ENCODE measurements at places on chromosomes 12 and 14.

DNA sequence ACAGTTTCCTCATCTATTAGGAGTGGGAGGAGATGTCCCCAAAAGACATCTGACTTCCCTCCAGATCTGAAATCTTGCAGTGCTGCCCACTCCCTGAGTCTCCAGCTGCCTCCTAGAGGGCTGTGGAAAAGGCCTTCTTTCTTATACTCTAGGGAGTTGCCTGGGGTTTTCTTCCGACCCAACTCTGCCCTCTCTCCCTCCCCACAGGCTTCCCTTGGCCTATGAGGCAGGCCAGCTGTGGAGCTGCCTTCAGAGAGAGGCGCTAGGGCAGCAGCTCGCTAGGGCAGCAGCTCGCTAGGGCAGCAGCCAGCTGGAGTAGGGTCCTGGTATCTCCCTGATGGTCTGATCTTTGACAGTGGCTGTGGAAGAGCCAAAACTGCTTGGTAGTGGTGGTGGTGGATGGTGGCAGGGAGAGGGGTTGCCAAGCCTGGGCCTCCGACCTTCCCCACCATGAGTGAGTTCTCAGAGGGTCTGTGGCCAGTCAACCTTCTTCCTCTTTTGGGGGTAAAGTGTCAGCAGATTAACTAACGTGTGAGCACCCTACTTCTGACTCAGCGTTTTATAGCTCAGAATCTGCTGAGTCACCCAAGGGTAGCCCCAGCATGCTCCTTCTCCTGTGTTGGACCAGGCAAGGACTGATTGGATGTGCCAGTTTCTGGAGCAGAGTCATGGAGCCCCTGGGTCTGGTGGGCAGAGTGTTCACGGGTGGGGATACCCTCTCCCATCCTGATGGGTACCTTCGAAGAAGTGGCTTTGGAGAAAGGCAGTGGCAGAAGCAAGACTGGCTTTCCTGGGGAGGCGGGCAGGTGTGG lies 2.3 kb downstream of the SLC48A1 start:
- no peak for DNase-seq

- no peak for DNase-seq
Observed at GRCh38 chr14:49934646-49935045, 41.8 kb downstream of the ARF6 start.

DNA sequence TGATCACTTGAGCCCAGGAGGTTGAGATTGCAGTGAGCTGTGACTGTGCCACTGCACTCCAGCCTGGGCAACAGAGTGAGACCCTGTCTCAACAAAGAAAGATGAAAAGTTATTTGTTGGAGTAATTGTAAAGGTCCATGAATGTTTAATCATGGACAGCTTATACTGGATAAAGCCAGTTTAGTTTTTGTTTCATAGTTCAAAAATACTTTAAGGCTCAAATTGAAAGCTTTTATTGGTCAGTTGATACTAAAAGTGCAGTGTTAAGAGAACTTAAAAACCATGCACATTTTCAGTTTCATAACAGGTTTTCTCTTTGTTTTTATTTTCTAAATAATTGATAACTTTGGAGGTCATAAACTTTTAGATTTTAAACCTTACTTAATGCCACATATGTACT lies 108.4 kb downstream of the MON2 start:
- DNase-seq = no peak

- DNase-seq = no peak
Observed at GRCh38 chr14:79708426-79709388, 502.6 kb downstream of the DIO2 start.

- no peak for DNase-seq
Observed at GRCh38 chr14:35229084-35229791, 62.9 kb upstream of the PSMA6 start.

GRCh38 chr14:40758076-40758475 lies 848.6 kb upstream of the LRFN5 start:
- no peak for DNase-seq

GRCh38 chr12:118058881-118059280 lies 2.1 kb downstream of the WSB2 start:
- DNase-seq = no peak

DNA sequence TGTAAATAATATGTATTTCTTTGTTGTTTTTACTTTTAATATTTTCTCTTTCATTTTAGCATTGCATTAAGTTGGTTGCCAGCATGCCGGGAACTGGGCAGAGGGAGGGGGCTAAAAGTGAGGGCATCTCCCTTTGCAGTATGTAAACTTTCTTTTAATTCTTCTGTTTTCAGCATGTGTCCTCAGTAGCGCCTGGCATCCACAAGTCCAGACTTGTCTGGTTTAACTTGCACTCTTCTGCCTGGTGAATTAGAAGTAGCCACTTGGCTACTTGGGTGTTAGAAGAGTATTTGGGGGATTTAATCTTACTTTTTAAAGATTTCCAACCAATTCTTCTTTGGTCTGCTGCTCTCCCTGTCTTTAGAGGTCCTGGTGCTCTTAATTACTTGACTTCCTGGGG lies 117.2 kb upstream of the SCAF11 start:
- no peak for DNase-seq

GRCh38 chr12:101945369-101946232 lies 68.2 kb downstream of the DRAM1 start:
- DNase-seq = no peak

DNA sequence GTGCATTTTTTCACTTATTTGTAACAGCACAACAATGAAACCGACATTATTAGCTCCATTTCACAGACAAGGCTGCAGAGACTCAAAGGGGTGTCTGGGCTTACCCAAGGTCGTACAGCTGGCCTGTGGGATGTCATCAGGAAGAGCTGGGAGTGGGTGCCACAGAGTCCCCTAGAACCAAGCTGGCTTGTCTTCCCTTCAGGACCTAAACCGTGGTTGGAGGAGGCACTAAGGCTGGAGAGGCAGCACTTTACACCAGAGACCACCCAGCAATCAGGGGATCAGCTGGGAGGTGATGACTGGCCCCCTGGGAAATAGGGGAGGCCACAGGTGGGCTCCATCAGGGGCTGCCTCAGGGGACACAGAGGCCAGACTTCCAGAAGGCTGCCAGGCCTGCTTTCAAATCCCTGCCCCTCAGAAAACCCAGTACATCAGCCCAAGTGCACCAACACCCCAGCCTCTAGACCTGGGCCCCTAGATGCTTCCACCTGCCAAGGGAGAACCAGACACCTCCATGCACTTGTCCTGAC lies 28.3 kb downstream of the DIO3 start:
- DNase-seq = no peak

DNA sequence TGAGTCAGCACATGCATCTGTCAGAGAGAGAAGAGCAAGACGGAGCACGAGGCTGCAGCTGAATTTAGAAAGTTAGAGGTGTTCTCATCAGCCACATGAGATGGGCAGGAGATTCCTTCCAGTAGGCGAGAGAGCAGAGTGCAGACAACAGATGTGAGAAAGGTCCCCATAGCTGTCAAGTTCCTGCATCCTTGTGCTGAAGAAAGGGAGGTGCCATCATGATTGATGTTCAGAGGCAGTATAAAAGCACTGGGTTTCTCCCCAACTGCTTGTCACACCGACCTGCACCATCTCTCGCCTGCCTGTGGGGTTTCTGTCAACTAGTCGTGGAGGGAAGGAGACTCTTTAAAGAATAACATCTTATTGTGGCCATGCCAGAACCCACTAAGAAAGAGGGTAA lies at the start of gene MYBPC1:
TSS of gene MYBPC1 (plus strand) at position 272 of the 400 bp plus-strand sequence. CDS start at position 372, 100 bp downstream.
- DNase-seq = no peak

- DNase-seq = no peak
Observed at GRCh38 chr12:15751741-15752140, 37.4 kb downstream of the EPS8 start.

- DNase-seq = no peak
Observed at GRCh38 chr14:100910888-100911664, 7.6 kb upstream of the RTL1 start.

- no peak for DNase-seq
Observed at GRCh38 chr14:45893127-45893526, 640.1 kb upstream of the MIS18BP1 start.

DNA sequence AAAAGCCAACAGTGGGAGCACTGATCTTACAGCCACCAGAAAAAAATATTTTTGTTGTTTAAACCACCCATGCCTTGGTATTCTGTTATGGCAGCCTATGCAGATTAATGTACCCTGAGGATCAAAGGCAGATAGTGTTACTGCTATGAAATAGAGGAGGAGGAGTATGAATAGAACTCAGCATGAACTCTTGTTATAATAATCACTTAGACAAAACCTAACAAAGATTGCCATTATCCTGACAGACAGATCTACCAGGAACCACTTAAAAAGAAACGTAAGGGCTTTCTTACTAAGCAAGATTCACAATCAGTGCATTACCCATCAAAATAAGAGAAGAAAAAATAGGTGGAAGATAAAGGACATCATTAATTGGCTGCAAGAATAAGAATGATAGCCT lies 558.3 kb downstream of the GALC start:
- DNase-seq = no peak

DNA sequence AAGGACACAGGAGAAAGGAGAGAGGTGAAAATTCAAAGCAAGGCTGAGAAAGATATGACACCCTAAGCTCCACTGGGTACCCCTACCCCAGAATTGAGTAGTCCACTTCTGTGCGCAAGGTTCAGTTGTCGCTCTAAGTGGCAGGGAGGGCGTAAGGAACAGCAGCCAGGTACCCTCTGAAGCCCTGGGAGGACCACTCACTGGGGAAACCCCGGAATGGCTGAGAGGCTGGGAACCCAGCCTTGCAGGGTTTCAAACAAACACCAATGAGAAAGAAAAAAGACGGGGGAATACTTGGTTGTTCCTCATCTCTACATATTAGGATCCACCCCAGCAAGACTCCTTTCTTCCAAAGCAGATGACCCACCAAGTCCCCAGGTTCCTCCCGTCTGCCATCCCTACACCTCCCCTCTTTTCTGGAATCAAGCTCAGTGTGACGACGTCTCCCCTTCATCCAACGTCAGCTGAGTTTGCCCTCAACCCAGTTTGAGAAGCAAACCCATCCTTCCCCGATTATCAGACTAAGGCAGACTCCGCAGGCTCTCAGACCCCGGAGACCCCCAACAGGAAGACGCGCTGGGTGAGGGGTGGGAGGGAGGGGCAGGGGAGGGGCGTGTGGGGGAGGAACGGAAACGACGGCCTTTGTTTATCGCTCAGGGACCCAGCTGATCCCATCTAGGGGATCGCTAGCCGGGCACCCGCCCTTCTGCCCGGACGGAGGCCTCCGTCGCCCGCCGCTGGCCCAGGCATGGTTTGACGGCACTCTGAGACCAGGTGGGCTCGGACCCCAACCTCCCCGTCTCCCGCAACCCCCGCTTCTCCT lies 795 bp downstream of the LMBR1L start:
- no peak for DNase-seq

DNA sequence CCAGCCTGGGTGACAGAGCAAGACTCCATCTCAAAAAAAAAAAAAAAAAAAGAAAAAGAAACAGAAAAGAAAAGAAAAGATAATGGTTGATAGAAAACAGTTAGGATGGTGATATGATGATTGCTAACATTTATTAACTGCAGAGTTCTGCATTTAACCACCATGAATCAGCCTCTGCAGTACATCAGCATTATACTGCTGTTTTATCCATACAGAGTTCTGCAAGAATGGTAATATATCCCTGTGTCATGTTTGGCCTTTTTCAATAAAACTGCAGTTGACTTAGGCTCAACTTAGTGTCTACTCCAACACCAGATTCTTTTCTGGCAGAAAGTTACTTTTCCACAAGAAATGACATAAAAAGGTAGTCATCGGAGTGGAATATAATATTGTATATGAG lies 62.6 kb downstream of the DUSP6 start:
- DNase-seq = no peak

- no peak for DNase-seq
Observed at GRCh38 chr14:72614365-72614764, 279.5 kb downstream of the DPF3 start.

DNA sequence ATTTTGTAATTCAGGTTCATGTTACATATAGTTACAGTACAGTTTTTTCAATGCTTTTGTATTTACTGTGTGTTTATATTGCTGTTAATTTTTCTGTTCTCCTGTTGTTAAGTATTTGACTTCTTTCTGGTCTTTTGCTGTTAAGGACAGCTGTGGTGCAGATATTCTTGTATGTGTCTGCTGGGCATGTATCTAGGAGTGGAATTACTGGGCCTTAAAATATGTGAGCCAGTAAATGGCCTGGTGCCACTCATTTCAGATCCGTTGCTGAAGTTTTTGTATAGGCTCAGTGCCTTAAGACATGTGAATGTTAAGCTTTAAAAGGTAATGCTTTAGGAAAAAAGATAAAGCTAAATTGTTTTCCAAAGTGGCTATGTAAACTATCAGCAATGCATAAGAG lies 87.3 kb downstream of the TTLL5 start:
- no peak for DNase-seq

- DNase-seq = no peak
Observed at GRCh38 chr12:64992641-64993040, 128.5 kb downstream of the WIF1 start.

GRCh38 chr14:101900253-101900652 lies 64.1 kb upstream of the DYNC1H1 start:
- DNase-seq = no peak

GRCh38 chr14:36522347-36522971 lies 2.4 kb upstream of the NKX2-1 start:
- DNase-seq = no peak

DNA sequence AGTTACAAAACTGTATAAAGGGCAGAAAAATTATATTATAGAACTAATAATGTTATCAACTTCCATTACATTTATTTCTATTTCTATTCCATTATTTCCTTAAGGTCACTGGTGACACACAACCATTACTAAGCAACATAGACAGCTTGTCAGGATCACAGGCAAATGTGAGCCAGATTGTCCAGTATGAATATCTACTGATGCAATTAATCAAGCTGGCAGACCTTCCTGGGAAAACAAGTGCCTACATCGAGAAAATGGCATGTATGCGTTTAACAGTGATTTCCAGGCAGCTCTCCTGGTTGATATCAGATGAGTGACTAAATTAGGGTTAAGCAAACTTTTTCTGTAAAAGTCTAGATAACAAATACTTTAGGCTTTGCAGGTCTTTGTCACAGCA lies 36.9 kb upstream of the TSPAN8 start:
- DNase-seq = no peak

GRCh38 chr12:25337916-25338315 lies 87.2 kb upstream of the KRAS start:
- no peak for DNase-seq

GRCh38 chr12:68871921-68872320 lies 61.0 kb downstream of the CPM start:
- DNase-seq = no peak

- no peak for DNase-seq
Observed at GRCh38 chr12:94832780-94833681, 170.5 kb downstream of the NDUFA12 start.

DNA sequence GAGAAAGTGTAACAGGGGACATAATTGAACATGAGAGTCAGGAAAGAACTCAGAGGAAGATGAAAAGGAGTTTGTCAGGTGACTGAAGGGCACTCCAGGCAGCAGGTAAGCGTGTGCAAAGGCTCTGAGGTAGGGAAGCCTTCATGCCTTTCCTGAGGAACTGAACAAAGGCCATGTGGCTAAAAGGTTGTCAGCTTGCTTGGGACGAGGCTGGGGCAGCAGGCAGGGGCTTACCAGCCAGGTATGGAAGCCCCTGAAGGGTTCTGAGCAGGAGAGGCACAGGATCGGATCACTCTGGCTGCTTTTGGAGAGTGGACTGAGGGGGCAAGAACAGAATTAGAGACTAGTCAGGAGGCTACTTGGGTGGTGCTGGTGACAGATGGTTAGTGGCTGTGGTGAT lies 5.2 kb downstream of the LPCAT3 start:
- no peak for DNase-seq

- no peak for DNase-seq
Observed at GRCh38 chr14:58836303-58836974, 198.7 kb downstream of the DACT1 start.
